ENCODE measurements at places on chromosomes 16 and 17.
A peak's percentile ranks its signal among the peaks of the same experiment; 100 is the strongest.

DNA sequence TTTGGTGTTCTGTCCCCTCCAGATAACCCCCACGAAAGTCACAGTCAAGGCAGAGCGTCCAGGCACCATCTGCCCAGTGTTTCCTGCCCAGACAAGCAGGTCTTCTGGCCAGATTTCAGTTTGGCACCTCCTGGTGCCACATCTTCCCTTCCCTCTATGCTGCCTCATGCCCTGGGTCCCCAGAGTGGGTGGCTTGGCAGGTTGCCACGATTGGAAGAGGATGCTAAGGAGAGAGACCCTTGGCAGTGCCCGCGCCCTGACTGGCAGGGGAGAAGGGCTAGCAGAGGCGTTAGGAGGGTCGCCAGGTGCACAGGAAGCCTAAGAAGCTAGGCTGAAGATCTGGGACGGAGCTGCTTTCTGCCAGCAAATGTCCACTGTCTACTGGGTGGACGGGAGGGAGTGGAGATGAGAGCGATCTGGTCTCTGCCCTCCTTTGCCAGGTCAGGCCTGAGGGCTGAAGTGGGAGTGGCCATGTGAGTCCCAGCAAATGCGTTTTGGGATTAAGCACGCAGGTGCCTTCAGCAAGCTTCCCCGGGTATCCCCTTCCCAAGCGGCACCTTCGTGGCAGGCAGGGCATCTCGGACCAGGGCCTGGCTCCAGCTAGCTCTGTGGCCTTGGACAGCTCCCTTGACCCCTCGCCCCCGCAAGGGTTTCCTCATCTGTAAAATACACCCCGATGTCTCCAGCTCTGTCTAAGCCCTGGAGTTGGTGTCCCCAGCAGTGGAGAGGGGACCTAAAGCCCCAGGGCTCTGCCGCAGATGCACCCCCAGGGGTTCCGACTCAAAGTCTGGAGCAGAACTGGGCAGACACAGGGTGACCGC, 13.4 kb upstream of the CD300A start:
- peak overlapping the region; percentile 69 for H3K4me3 ChIP-seq
- H3K27me3 ChIP-seq = no peaks in the 10 kb centered on the region

DNA sequence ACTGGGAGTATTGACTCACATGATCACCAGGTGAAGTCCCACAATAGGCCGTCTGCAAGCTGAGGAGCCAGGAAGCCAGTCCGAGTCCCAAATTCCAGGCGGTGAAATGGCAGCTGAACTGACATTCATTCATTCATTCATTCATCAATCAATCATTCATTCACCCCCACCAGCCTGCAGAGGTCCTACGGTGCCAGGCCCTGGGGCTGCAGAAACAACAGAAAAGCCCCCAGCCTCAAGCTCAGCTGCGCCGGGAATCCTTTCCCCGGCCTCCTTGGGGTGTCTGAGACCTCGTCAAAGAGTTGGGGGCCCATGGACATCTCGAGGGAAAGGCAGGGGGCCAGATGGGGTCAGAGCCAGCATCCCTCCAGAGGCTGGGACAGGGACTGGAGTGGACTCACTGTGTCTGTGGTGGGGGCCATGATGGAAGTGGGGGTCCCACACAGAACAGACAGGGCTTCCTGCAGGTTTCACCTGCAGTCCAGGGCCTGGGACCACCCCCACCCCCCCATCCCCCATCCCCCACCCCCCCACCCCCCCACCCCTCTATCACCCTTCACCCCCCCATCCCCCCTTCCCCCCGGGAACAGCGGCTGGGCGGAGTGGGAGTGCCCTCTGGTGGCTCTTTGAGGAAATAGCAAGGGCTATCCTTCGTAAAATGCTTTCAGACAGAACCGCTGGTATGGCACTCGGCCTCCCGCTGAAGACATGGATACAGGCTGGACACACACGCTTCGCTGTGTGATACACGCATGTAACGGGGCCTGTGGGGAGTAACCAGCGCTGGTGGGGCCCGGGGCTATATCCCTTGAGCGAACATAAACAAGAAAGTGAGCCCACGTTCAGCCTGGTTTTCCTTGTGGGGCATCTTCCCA, 8.5 kb upstream of the ZC3H18 start:
- no peaks in the 10 kb centered on the region for H3K27me3 ChIP-seq
- peaks cover 1% of the 10 kb centered on the region for H3K4me1 ChIP-seq
- no peak overlapping the region for H3K4me3 ChIP-seq
- DNase-seq = peak; percentile 56
- no peaks in the 10 kb centered on the region for H3K36me3 ChIP-seq

DNA sequence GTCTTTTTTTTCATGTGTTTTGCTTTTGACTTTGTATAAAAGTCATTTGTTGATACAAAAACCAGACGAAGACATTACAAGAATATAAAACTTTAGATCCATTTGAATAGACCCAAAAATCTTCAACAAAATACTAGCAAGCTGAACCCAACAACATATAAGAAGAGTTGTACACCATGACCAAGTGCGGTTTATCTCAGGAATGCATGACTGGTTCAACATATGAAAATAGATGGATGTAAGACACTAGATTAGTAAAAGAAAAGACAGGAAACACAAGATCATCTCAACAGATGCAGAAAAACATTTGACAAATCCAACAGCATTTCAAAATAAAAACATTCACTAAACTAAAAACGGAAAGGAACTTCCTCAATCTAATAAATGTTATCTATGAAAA, 69.0 kb downstream of the TBC1D16 start:
- H3K4me3 ChIP-seq = no peak overlapping the region
- no peaks in the 10 kb centered on the region for H3K36me3 ChIP-seq
- H3K4me1 ChIP-seq = no peaks in the 10 kb centered on the region
- no peak for DNase-seq
- H3K27ac ChIP-seq = no peak overlapping the region
- H3K27me3 ChIP-seq = no peaks in the 10 kb centered on the region

- H3K4me1 ChIP-seq = peaks cover 5% of the 10 kb centered on the region
- peak; percentile 95 for DNase-seq
- H3K4me3 ChIP-seq = peak overlapping the region; percentile 84
- H3K36me3 ChIP-seq = no peaks in the 10 kb centered on the region
- H3K27ac ChIP-seq = no peak overlapping the region
- H3K27me3 ChIP-seq = peaks cover 9% of the 10 kb centered on the region
Observed at GRCh38 chr16:57984443-57985203, 13.7 kb upstream of the CNGB1 start.

DNA sequence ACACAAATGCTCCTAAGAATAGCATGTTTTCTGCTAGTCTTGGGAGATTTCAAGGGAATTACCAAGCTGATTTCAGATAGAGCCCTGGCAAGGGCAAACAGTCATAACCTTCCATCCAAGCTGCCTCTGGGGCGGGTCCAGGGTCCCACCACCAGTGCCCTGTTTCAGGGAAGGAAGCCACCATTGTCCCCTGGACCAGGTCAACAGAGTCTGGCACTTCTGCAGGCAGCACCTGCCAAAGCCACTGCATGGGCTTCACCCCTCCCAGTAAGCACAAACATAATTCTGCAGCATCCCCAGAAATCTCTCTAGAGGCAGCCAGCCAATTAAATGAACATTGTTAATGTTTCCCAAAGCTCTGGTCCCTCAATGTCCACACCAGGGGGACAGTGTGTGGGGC, 143.0 kb downstream of the SALL1 start:
- no peaks in the 10 kb centered on the region for H3K27me3 ChIP-seq
- no peak for DNase-seq
- H3K4me3 ChIP-seq = no peak overlapping the region
- H3K27ac ChIP-seq = no peak overlapping the region
- H3K4me1 ChIP-seq = no peaks in the 10 kb centered on the region
- no peaks in the 10 kb centered on the region for H3K36me3 ChIP-seq

- H3K27me3 ChIP-seq = no peaks in the 10 kb centered on the region
- peaks cover 15% of the 10 kb centered on the region for H3K4me1 ChIP-seq
- no peak for DNase-seq
- no peak overlapping the region for H3K4me3 ChIP-seq
- H3K27ac ChIP-seq = no peak overlapping the region
- H3K36me3 ChIP-seq = peaks cover 70% of the 10 kb centered on the region
Observed at GRCh38 chr17:50370052-50370451, 2.9 kb downstream of the MRPL27 start.

DNA sequence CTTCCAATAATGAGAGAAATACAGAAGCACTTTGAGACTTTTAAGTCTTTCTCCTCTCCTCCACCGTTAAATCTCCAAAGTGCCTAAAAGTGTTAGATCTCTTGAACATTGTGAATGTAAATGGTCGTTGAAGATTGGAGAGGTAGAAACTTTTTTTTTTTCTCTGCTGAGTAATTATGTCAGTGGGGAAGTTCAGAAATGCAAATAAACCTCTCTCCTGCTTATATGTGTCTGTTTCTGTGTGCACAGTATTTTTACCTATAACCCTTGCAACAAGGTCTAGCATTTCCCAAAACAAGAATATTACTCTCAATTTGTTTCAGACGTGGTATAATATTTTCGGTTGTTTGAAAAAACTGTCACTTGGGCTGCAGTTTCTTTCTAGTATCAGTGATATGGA, 833.6 kb upstream of the CDH8 start:
- H3K27me3 ChIP-seq = no peaks in the 10 kb centered on the region
- H3K4me3 ChIP-seq = no peak overlapping the region
- DNase-seq = no peak
- H3K27ac ChIP-seq = no peak overlapping the region

DNA sequence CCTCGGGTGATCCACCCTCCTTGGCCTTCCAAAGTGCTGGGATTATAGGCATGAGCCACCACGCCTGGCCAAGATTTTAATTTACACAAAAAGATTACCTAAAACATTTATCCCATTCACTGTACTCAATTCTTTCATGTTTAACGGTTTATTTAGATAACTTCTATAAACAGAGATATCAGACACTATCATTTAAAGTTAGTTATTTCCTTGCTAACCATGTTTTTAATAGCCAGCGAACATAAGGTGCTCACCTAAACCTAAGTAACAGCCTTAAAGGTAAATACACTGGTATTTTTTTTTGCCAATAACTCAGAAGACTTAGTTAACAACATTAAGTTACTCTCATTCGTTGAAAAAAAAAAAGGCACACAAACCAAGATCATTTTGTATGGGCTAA, 82.0 kb upstream of the C17orf78 start:
- no peak overlapping the region for H3K4me3 ChIP-seq
- H3K4me1 ChIP-seq = peaks cover 13% of the 10 kb centered on the region
- no peak overlapping the region for H3K27ac ChIP-seq
- DNase-seq = no peak

GRCh38 chr17:79777120-79777893, 641 bp upstream of the CBX2 start:
- H3K4me1 ChIP-seq = peaks cover 16% of the 10 kb centered on the region
- H3K27me3 ChIP-seq = no peaks in the 10 kb centered on the region
- H3K4me3 ChIP-seq = peak overlapping the region; percentile 78
- peaks cover 35% of the 10 kb centered on the region for H3K36me3 ChIP-seq
- peak overlapping the region; percentile 79 for H3K27ac ChIP-seq

DNA sequence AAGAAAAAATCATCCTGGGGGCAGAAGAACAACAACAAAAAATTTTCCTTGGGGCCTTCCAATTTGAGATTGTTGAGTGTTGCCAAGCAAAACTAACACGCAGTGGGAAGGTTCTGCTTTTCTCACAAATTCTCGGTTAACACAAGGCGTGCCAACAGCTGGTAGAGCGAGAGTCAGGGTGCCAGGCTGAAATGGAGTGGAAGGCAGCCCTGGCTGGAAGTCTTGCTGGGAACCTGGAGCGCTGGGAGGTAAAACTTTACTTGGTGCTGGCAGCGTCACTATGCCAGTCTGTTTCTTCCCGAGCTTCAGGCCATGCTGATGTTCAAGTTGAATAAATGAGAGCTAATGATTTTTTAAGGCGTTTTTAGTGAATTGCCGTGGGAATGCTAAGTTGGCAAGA, 189.4 kb downstream of the WWOX start:
- H3K27me3 ChIP-seq = no peaks in the 10 kb centered on the region
- H3K4me1 ChIP-seq = peaks cover 7% of the 10 kb centered on the region
- H3K27ac ChIP-seq = no peak overlapping the region
- no peaks in the 10 kb centered on the region for H3K36me3 ChIP-seq
- no peak overlapping the region for H3K4me3 ChIP-seq

DNA sequence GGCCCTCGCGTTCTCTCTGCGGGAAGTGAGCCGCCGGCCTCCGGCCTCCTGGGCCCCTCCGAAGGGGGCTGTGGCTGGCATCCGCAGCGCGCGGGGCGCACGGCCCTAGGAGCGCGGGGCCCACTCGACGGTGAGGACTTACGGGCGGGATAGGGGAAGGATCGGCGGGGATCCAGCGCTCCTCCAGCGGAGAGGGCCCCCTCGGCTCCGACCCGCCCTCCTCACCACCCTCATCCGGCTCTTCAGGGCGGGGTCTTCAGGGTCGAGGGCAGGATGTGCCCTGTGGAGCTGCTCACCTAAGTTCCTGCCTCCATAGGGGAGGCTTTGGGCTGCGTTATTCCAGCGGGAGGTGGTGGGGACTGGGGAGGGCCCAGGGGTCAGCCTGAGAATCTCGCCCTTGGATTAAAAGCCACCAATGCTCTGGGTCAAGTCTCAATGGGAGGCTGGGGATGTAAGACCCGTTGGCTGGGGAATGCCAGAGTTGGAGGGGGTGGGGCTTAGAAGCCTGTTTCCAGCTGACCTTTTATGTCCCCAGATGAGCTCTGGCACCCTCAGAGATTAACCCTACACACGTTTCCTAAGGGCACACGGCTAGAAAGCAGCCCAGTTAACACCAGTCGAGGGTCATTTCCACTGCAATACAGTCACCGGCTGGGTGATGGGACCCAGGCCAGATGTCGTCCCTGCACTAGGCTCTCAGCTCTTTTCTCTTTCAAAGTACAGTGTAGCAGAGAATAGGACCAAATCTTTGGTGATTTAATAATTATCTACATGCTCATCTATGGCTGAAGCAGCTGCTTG, 13.4 kb downstream of the TBX2 start:
- no peak overlapping the region for H3K27ac ChIP-seq
- no peaks in the 10 kb centered on the region for H3K36me3 ChIP-seq
- H3K4me1 ChIP-seq = peaks cover 13% of the 10 kb centered on the region
- DNase-seq = no peak
- H3K4me3 ChIP-seq = peak overlapping the region; percentile 60

GRCh38 chr16:58727796-58728568, 6.1 kb downstream of the GOT2 start:
- H3K27ac ChIP-seq = no peak overlapping the region
- DNase-seq = no peak
- no peak overlapping the region for H3K4me3 ChIP-seq
